Activated CD8-positive, alpha-beta memory T cell treated with anti-CD3 and anti-CD28 coated beads for 1 hour (primary cell): ENCODE measurements at places on chromosomes 1 and 21.

DNA sequence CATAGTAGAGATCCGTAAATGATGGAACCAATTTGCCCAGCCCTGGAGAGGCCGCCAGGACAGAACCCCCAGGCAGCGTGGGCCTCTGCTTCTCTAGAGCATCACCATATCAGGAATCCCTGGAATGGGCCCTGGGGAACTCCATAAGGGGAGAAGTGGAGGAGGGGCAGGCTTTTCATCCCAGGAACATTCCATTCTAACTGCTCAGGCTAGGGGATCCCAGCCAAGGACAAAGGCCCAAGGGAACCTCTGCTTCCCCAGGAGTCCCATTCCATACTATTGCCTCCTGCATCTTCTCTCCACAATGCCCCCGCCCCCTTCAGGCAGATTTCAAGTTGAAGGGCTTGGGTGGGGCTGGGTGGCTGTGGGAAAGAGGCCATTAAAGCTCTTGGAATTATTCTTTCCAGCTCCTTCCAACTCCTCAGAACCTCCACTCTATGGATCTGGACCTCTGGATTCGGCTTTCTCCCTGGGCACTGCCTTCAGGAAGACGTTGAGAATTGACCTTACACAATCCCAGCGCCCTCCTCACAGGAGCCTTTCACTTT is 6.0 kb downstream of the TRNP1 start:
- DNase-seq = no peak

- no peak for DNase-seq
Measured at GRCh38 chr1:192067360-192067759, 90.9 kb upstream of the RGS18 start.

DNA sequence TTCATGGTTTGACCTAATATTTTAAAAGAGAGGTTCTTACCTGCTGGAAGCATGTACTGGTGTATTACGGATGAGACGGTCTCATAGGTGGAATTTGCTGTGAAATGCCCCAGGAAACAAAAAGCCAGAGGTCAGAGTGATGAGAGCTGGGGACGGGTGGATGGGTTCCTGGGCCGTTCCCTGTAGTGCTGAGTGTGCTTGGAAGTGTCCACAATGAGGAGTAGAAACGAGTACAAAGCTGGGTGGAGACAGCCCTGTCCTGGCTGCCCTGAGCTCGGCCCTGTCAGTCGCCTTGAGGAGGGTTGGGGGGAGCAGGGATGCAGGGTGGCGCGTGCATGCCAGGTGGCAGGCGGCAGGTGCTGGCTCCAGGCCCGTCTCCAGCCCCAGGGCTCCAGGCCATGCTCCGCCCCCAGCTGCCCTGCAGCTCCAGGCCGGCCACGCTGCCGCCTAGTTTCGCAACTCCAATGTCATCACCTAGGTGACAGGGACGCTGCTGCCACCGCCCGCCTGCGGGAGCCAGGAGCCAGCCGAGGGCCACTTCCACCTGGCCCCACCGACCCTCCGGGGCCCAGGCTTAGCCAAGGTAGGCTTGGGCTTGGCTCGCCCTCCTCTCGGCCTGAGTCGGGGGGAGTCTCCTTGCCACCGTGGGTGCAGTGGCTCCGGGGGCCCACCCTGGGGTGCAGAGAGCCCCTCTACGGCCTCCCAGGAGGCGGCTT is 16.4 kb downstream of the TP73 start:
- DNase-seq = no peak

- no peak for DNase-seq
Measured at GRCh38 chr1:41731516-41732030, 187.1 kb downstream of the HIVEP3 start.

DNA sequence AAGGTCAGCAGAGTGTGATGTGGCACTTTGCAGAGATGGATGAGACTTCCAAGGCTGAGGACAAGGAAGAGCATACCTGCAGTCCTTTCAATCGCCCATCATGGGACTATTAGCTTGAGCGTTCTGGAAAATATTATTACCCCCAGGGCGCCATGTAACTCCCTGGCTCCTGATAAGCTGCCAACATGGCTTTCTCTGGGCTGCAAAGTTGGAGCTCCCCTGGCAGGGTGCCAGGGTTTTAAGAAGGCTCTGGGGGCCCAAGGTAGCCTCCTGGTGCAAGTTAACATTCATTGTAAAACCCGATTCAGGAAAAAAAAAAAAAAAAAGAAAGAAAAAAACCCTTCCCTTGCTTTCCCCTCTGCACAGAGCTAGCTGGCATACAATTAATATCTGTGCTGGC is 196.7 kb downstream of the PBX1 start:
- no peak for DNase-seq

- DNase-seq = no peak
Measured at GRCh38 chr1:71498542-71498941, 417.7 kb upstream of the ZRANB2 start.

DNA sequence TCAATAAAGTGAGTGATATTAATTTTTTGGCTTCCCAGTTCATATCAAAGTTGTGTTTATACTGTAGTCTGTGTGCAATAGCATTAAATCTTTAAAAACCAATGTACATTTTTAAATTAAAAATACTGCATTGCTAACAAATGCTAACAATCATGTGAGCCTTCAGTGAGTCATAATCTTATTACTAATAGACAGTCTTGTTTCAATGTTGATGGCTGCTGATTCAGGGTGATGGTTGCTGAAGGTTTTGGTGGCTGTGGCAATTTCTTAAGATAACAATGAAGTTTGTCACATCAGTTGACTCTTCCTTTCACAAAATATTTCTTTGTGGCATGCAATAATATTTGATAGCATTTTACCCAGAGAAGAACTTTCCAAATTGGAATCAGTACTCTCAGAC is 109.0 kb downstream of the ZMYM4 start:
- DNase-seq = no peak

GRCh38 chr1:36463463-36463802 is 751 bp downstream of the MRPS15 start:
- no peak for DNase-seq

DNA sequence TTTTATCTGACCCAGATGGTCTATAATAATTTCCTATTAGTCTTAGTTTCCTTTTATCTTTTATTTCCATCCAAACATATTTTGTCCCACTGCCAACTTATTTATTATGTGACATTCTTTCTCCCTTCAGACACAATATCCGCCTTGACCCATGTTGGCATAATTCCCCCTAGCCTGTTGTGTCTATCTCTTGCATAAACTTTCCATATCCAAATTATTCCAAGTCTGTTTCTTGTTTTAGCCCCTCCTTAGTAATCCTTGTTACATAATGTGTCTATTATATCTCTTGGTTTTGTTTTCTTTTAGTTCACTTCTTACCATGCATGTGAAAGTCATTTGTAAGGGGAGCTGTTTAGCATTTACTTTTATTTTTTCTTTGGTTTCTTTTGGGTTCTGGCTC is 81.6 kb upstream of the CACHD1 start:
- DNase-seq = no peak

- DNase-seq = no peak
Measured at GRCh38 chr1:33588726-33589125, 116.3 kb downstream of the ZSCAN20 start.

DNA sequence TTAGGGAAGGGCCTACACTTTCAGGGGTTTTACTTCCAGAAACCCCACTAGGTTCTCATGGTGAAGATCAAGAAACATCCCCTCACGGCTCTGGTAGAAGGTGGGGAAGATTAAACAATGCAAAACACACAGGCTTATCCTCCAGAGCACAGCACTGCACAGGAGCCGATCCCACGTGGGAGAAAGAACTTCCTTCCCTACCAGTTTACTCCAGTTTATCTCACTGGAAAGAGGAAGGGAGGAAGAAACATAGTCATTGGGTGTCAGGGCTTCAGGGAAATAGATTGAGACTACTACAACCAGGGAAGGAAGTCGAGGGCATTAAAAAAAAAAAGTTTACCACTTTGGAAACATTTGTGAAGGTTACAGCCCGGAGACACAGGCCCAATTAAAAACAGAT is 164.4 kb downstream of the NTPCR start:
- no peak for DNase-seq

GRCh38 chr1:187300081-187300480 is 471.3 kb downstream of the PLA2G4A start:
- DNase-seq = no peak

DNA sequence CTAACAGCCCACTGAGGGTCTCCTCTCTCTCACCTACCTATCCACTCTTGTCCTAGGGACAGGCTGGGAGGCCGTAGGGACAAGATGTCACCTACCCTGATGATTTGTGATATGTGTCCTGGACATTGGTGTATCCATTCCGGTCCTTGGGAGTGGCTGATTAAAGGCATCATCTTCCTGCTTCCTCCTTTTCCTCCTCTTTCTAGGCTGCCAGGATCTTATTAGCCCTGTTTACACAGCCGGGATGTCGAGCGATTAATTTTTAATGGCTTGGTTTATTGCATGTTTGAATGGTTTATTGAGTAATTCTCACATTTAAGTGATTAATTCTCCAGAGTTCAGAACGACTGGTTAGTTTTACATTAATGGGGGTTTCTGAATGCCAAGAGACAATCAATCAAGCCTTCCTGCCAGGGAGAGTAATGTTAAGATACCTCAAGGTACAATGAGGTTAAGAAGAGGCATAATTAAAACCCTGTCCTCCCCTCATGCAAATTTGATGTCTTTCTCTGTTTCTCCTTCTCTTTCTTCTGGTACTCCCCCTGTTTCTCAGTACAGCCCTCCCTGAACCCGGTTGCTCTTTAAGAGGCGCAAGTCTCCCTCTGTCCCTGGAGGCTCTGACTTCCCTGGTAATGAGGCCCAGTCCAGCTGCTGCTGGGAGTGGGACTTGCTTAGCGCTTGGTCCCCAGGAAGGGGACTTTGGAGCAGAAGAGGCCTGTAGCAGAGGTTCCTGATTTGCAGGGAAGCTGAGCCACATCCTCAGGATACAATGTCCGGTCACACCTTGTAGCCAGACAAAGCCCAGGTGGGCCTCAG is 50.9 kb downstream of the ACTL8 start:
- no peak for DNase-seq

DNA sequence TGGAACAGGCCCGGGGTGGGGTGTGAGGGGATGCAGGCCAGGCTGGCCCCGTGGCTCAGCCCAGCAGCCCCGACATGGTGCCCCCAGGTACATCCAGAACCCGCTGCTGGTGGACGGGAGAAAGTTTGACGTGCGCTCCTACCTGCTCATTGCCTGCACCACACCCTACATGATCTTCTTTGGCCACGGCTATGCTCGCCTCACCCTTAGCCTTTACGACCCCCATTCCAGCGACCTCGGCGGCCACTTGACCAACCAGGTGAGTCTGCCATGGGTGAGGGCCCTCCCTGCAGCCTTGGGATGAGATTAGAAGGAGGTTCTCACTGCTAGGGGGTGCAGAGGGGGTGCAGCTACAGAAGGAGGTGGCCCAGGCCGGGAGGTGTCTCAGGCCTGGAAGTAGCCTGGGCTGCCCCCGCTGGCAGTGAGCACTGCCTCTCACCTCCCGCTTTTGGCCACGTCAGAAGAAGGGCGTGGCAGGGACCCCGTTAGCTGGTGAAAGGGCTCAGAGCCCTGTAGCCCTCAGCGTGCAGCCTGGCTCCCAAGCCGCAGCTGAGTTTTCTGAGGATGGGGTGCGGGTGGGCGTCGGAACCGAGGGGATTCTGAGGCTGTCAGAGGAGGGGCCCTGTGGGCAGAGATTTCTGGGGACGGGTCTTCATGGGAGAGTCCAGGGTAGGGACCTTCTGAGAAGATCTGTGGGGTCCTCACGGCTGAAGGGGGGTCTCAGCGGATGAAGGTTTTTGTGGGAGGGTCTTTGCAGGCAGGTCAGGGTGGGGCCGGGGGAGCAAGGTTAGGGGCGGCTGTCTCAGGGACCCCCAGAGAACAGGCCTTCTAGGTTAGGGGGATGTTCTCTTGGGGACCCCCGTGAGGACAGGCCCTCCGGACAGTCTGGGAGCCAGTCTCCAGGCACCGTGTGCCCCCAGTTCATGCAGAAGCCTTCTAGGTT is 10.4 kb downstream of the TTLL10 start:
- DNase-seq = no peak

- DNase-seq = no peak
Measured at GRCh38 chr1:159247266-159247665, 42.6 kb downstream of the ACKR1 start.

GRCh38 chr1:163178628-163179027 is 24.1 kb downstream of the RGS5 start:
- no peak for DNase-seq

DNA sequence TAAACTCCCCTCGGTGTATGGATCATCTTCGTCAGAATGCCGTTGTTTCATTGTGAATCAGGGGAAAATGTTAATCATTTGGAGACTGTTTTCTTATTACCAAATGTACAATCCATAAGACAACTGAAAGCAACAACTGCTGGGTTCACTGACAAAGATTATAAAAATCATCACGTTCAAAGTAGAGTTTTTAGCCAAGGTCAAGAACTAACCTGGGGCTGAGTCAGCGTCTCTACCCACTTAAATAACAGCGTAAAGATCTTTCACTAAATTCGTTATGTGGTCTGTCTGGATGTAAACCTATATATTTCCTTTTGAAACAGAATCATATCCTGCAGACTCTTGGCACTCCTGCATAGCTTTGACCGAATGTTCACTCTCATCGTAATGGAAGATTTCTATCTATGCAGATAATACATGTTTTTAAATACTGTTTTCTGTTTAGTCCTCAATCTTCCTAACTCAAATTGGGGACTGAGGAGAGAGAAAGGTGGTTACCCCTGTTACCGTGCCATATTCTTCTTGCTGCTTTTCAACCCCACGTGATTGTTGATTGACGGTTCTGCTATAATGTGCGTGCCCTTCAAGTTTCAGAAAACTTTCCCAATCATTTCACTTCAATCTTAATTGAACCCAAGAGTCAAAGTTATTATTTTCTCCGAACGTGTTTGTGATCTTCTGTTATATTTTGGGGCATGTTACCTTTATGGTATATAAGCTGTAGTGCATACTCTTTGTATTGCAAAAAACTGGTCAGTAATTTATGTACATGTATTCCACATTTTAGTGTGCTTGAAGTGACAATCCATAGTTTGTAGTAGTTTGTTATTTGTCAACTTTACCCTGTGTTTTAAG is 15.6 kb upstream of the NCMAP start:
- no peak for DNase-seq

- no peak for DNase-seq
Measured at GRCh38 chr21:26389971-26390641, 183.0 kb downstream of the CYYR1 start.

GRCh38 chr1:165841582-165842017 is 14.2 kb downstream of the UCK2 start:
- no peak for DNase-seq

DNA sequence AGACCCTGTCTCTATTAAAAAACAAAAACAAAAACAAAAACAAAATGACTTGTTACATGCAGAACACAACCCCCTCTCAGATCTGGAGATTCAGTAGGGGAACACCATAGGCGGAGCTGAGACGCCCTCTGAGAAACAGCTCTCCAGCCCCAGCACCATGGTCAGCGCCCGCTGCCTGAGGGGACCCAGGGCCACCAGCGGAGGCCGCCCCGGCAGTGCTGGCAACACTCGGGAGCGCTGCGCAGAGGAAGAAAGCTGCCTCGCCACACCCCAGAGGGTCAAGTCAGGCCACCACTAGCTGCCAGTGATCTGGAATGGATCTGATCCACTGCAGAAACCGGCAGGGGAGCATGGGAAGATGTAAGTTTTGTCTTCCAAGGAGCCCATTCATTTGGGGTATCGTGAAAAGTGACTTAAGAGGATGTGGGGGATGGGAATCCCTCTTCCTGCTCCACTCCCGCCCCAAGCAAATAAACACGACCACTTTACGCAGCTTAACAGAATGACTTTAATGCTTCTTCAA is 3.1 kb downstream of the ACTA1 start:
- DNase-seq = no peak
